ENCODE measurements at places on chromosomes 1 and 21.

- no peak for DNase-seq
Observed at GRCh38 chr1:53069663-53070327, 7.8 kb downstream of the PODN start.

GRCh38 chr1:184260382-184260781 lies 126.4 kb upstream of the C1orf21 start:
- no peak for DNase-seq

GRCh38 chr1:227917081-227917950 lies 30.4 kb downstream of the WNT9A start:
- no peak for DNase-seq

- no peak for DNase-seq
Observed at GRCh38 chr1:29383746-29384371, 147.5 kb downstream of the PTPRU start.

- no peak for DNase-seq
Observed at GRCh38 chr1:26072305-26072704, 4.9 kb upstream of the TRIM63 start.

DNA sequence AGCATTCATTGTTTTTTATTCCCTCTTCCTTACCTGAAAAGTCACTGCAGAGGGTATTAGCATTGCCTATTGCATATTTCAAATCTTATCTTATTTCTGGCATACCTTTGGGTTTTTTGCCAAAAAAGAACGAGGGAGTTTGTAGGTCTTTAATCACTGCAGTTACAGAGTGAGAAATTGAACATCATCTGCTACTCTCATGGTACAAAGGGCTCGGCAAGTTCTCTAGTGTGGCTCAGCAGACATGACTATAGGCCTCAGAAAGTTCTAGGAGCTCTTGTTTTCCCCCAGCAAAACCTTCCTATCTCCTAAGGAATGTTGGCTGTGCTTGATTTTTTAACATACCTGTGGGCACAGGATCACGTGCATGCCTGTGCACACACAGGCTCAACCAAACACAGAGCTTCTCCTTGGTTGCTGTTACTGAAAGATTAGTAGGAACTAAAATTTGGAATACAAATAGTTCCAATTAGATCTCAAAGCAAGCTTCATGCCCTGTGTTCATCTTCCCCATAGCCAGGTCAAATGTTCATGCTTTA lies 69.7 kb downstream of the CCDC185 start:
- no peak for DNase-seq

Data from NCI-H2171 (cell line).